NCI-H1417 treated with DMSO at 0.1 percent for 48 hours (cell line): ENCODE measurements at places on chromosomes 11 and 22.

GRCh38 chr11:45494738-45495137, 170.7 kb downstream of the CHST1 start:
- no peak for DNase-seq

- DNase-seq: no peak
Observed at GRCh38 chr11:64747961-64748665, 4.2 kb upstream of the RASGRP2 start.

DNA sequence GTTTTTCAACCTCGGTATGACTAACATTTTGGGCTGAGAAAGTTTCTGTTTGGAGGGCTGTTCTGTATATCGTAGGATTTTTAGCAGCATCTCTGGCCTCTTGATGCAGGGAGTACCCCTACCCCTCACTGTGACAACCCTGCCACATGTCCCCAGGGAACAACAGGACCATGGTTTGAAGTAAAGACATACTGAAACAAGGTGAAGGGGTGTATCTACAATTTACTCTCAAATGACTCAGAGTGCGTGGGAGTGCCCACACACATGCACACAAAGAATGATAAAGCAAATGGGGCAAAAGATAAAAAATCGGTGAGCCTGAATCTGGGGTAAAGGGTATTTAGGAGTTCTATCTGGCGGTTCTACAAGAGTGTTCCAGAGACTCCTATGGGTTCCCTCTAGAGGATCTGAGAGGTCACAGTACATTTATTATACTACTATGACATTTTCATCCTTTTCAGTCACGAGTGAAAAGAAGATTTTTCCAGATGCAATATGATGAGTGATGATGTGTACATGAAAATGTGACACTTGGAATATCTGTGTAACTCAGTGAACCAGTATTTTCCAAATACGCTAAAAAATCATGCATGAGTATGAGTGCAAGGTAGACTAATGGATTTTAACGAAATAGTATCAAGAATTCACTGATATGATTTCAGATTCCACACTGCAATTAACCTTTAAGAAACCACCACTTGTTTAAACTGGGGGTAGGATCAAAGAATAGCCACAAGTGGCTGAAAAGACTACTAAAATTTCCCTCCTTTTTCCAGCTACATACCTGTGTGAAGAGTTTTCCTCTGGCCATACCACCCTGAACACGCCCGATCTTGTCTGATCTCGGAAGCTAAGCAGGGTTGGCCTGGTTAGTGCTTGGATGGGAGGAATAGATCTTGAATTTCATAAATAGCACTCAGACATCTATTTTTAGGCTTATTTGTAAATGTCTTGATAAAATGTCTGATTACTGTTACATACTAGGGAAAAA, 56.3 kb upstream of the YPEL1 start:
- DNase-seq: no peak

- no peak for DNase-seq
Observed at GRCh38 chr11:132464939-132465338, 1067.4 kb downstream of the OPCML start.

- no peak for DNase-seq
Observed at GRCh38 chr22:38420734-38421133, 34.3 kb downstream of the KCNJ4 start.
